Mucosa of descending colon (tissue), 3 donors: ENCODE measurements at places on chromosomes 3 and 15.

- DNase-seq, result no peak
These were observed 269.7 kb upstream of the ATP10A start for GRCh38 chr15:26132811-26133210.

GRCh38 chr3:17752436-17752835 is 10.0 kb upstream of the TBC1D5 start:
- DNase-seq, result no peak

DNA sequence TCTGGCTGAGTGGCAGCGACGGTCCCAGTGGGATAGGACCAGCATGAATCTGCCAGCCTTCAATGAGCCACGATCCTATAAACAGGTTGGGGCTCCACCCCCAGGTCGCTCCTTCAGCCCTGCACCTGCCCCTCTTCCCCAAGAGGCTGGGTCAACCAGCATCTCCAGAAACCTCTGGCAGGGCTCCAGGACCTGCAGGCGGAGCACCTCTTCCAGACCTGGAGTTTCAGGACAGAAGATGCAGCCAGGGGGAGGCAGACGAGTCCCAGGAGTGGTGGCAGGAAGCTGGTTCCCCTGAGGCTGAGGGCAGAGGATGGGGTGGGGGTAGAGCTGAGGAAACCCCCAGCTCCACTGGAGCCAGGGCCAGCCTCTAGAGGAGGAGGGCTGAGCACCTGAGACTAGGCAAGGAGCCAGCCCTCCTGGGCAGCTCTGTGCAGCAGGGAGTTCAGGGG is at the start of gene PLA2G4D:
PLA2G4D (minus strand) TSS at position 51 of the 452 bp plus-strand sequence. CDS start 103 bp downstream, outside the sequence.
- DNase-seq, result no peak

- DNase-seq, result no peak
These were observed 14.3 kb downstream of the TLE3 start for GRCh38 chr15:70083418-70083817.

DNA sequence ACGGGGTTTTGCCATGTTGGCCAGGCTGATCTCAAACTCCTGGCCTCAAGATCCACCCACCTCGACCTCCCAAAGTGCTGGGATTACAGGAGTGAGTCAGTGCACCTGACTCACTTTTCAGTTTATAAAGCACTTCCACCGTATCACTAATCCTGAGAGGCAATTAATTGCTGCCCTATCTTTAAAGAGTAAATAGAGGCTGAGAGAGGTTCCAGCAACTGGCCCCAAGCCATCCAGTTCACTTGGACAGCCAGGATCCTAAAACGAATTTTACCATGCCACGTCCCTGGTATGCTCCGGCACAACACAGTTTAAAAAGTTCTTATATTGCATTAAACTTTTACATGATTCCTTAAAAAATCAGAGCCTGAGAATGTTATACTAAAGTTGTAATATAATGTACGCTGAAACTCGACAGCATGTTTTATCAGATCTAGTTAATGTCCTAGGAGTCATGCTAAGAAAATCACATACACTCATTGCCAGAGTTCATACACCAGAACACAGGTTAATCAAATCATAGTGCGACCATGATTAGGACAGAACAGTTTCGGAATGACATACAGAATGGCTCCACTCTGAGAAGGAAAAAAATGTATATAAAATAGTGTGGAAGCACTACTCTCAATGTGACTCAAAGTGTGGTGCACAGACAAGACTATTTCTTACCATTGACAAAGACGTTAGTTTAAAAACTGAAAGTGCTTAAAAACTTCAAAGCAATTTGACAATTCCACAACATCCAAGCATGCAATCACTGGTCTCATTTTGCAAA is 125.4 kb downstream of the ULK4 start:
- DNase-seq, result no peak
